ENCODE measurements at places on chromosomes 5 and 9.

DNA sequence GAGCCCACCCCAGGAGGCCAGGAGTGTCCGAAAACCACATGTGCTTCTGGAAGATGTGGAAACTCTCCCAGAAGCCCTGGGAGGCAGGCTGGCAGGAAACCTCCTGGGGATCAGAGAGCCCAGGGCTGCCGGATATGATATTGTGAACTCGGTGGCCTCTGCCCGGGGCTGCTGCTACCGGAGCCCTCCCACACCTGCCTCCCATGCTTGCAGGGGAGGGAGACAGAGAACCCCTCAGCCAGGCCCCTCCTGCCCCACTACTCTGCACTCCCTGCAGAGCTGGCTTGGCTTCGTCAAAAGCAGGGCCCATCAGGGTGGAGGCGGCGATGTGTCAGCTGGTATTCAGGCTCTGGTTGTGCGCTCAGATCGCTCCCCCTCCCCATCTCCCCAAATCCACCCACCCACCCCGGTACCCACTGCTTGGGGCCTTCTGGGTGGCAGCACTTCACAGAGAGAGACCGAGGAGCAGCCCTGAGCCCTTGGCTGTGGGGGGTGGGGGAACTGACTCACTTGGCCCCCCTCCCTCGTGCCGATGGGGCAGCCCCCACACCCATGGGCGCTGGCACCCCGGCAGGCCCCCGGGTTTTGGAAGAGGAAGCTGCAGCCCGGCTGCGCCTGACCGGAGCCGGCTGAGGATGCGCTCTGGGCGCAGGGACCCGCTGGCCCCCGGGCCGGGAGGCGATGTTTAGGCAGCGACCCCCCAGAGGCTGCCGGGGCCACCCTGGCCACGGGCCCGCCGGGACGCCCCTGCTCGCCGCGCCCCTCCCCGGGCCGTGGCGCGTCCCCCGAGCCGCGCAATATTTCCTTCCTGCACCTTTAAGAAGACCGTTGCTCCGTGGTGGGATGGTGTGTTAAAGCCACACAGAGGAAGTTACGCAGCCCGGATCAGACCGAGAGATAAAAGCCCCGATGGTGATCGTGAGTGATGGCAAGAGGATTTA lies 786 bp upstream of the NTNG2 start:
- peak; percentile 31 for DNase-seq

DNA sequence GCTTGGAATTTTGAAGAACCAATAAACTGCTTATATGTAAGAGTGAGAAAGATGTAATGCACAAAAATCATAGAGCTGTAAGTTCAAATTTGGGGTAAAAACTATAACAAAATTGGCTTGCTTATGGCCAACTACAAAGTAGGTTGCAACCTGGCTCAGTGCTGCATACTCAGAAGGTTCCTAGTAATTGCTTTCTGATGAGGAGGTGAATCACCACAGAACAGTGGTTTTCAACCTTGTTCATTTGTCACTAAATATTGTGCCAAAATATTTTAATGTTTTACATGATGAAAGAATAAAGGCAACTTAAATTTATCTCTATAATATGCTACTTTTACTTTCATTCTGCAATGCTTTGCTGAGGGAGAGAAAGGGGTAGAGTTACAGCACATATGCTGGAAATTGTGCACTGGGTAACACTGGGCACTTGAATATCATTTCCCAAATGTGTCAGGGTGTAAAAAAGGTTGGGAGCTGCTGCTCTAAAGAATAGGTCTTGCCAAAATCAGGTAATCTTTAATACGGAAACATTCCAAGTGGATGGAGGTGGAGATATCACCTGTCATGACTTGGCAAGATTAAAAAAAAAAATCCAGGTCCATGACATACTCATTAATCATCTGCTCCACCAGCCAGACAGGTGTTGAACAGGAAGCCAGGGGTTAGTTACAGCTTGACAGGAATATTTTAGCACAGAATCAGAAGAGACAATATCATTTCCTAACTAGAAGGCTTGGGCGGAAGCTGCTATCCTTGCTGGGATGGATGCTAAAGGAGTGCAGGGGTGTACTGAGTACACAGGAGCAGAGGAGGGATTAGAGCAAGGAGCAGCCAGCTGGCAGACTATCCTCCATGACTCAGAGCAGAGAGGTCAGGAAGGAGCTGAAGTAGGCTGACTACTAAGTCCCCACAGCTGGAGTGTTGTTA lies 34.6 kb upstream of the CCL21 start:
- no peak for DNase-seq

GRCh38 chr5:171597946-171598640 lies 178.6 kb downstream of the FGF18 start:
- DNase-seq = no peak

GRCh38 chr5:140828362-140828737 lies 590 bp downstream of the PCDHA6 start:
- no peak for DNase-seq

- DNase-seq = no peak
Observed at GRCh38 chr5:107337281-107337680, 333.5 kb downstream of the EFNA5 start.

- DNase-seq = no peak
Observed at GRCh38 chr5:178774866-178775539, 44.5 kb upstream of the ZNF354A start.

- DNase-seq = no peak
Observed at GRCh38 chr9:112784020-112784785, 33.6 kb downstream of the SNX30 start.

DNA sequence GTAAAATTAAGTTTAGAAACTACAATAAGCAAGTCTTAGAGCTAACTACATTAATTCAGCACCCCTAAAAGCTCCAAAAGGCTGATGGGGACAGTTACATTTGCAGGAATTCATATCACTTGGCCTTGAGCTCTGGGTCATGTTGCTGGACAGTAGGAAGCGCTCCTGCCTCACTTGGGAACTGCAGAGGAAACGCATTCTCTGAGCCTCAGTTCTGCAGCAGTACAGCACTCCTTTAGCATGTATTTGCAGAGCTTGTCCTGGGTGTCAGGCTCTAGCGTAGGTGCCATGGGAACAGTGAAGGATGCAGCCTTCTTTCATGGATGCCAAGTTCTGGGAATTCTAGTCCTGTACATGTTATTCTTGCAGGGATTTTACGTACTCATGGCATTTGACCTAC lies 710.4 kb downstream of the IRX1 start:
- no peak for DNase-seq

- DNase-seq = no peak
Observed at GRCh38 chr9:91867740-91868139, 82.3 kb downstream of the ROR2 start.

DNA sequence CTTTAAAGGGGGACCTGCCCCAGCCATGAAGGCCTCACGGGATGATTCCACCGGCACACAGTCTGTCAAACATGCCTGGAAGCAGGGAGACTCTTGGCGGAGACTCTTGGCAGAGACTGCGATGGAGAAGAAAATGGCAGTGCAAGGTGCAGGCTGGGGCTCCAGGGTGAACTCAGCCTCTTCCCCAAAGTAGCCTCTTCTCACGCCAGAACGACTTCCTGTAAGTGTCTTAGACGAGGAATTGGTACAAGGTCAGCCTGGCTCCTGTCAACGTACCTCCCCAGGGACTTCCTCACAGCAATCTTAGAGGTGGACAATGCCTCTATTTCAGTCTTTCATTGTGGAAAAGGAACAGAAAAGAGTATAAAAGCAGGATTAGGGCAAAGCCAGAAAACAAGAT lies 109.3 kb downstream of the UGCG start:
- DNase-seq = no peak

DNA sequence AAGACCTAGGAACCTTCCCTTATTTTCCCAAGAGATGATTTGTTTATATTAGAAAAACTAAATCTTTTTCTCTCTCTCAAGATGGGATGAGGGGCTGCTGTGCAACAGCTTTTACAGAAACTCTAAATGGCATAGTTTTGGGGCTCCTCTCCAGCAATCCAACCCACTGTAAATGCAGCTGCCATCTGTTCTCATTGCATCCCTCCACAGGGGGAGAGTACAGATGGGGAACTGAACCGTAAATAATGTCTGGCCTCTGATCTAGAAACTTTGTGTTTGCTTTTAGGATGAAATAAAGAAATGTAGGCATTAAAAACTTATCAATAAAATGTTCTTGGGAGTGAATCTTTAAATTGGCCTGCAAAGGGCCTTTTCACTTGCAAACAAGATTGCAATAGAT lies 291.4 kb downstream of the MCTP1 start:
- DNase-seq = no peak

DNA sequence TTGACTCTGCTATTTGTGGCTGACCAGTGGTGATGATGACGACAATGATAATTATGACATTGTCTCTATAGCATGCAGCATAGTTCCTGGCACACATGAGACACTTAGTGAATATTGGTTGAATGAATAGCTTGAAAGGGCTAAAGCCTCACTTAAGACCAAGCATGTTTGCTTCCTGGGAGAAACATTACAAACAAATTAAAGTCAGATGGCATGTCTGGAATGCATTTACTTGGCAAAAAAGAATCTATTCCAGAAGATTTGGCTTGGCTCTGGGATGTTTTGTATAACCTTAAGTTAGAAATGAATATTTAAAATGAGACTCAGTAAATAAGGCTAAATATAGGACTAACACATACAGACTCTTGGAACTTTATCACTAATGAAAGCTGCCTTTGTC lies 21.6 kb downstream of the GAS1 start:
- DNase-seq = no peak

DNA sequence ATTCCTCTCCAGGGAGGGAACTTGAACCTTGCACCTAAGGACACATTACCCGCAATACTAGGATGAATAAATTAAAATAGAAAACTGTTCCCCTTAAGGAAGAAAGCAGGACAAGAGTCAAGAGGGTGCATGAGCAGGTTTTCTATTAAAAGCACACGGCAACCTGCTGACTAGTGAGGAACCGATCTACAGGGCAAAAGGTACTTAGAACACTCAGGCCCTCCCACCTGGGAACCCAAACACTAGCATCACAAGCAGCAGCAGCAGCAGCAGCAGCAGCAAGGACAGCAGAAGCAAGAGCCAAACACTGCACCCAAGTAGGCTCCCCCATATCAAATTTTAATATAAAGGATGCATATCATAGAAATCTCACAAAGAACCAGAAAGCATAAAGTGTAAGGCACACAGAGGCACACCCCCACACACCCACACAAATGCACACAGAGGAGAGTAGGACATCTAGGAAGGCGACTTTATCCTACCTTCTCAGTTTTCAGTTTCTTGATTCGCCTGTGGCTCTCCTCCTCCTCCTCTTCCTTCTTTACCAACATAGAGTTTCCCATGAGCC lies 2.8 kb downstream of the ZNF608 start:
- no peak for DNase-seq

- peak; percentile 33 for DNase-seq
Observed at GRCh38 chr9:126326228-126327005, at the start of gene MVB12B. MVB12B (plus strand) TSS chr9:126326829; CDS start chr9:126326930, 101 bp downstream.

DNA sequence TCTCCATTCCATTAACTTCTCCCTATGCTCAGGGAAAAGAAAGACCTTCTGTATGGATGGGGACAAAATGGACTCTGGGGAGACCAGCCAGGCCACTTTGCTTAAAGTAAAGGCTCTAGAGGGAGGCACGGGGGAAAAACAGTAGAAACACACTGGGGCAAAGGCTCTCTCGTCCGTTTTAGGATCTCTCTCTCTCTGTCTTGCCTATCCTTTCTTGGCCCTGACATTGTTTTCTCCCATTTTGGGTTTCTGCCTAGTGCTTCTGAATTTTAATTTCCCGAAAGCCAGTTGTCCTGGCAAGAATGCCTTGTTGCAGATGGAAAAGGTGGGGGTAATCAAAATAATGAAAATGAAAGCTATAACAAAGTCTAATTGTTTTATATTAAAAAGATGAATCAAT lies 28.2 kb downstream of the NMUR2 start:
- DNase-seq = no peak

DNA sequence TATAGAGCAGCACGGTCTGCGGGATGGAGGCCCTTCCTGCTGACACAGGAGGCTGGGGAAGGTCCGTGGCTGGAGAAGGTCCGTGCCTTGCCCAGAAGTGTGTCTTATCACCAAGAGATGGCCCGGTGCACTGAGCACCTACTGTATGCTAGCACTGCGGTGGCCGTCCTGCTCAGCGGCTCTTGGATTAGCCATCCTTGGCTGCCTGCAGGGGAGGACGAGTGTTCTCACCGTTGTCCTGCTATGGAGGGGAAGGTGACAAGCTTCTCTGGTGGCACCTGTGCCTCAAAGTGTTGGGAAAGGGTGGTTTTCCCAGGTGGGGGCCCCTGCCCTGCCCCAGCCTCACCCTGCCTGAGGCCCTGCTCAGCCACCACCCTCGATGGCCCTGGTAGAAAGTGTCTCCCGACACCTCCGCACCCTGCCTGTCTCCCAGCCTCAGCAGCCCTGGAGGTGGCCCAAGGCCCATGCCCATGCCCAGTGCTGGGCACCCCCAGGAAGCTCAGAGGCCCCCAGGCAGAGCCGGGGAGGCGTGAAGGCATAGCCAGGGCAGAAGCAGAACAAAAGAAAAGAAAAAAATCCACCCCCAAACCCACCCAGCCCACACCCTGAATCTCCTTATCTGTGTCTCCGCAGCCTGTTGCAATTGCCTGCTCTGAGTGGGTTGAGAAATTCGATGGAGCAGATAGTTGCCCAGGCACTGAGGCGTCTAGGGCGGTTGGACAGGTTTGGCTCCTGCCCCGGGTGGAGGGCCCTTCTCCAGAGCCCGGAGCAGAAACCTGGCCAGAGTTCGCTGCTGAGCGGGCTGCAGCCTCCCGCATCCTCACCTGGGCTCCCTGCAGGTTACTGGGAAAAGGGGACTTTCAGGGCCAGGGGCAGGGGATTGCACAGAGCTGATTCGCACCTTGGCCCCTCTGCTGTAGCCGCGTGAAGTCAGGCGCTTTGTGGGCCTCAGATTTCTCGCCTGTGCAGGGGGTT lies 30.5 kb downstream of the RXRA start:
- DNase-seq = no peak

GRCh38 chr9:116238776-116239340 lies 85.3 kb downstream of the PAPPA start:
- DNase-seq = no peak

DNA sequence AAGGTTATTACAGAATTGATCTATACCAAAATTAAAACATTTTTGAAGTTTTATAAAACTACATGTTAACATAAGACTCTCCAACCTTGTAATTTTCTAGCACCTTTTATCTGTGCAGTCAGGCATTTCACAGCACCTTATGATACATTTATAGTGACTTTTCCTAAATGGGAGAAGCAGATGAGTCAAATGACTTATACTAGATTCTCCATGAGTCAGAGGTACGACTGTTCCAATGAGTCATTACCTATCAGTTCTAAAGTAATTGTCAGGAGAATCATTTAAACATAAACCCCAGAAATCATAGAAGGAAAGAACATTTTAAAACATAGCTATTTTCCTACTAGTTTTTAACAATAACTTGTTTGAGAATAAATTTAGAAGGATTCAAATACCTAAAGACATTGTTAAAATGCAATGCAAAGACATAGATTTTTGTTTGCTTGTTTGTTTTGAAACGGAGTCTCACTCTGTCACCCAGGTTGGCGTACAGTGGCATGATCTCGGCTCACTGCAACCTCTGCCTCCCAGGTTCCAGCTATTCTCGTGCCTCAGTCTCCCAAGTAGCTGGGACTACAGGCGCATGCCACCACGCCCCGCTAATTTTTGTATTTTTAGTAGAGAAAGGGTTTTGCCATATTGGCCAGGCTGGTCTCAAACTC lies 34.7 kb upstream of the DMXL1 start:
- no peak for DNase-seq

- no peak for DNase-seq
Observed at GRCh38 chr9:123586275-123586674, 230.3 kb downstream of the CRB2 start.

All from activated effector memory CD4-positive, alpha-beta T cell treated with Interleukin-2 at 50 U/mL for 16 hours (primary cell).